ENCODE measurements at places on chromosomes 4 and X.

DNA sequence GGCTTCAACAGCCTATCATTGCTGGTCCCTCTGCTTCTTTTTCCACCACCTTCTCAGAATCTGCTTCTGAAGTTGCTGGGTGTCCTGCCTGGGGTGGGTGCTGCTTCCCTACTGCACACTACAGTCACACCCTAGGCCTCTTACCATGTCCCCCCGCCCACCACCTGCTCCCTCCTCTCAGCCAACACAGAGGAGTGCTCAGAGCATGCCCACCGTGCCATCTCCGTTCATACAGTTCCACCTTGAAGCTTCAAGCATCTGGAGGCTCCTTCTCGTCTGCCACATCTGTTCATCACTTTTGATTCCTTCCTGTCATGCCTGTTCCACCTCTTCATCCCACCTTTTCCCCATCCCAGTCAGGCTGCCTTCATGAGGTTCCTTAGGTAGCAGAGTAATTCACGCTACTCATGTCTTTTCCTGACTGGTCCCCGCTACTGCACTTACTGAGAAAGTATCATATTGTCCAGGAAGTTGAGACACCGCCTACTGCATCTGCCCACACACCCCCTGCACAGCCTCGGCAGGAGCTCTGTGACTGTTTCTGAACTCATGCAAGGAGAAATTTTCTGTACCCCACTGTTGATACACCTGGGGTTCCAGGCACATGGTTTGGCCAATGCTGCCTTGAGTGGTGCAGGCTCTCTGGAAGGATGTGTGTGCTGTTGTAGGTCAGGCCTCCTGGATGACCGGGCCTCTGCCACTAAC lies 39.5 kb downstream of the HADH start:
- DNase-seq: no peak

GRCh38 chrX:139179592-139179991 lies 350.9 kb upstream of the F9 start:
- DNase-seq: no peak

DNA sequence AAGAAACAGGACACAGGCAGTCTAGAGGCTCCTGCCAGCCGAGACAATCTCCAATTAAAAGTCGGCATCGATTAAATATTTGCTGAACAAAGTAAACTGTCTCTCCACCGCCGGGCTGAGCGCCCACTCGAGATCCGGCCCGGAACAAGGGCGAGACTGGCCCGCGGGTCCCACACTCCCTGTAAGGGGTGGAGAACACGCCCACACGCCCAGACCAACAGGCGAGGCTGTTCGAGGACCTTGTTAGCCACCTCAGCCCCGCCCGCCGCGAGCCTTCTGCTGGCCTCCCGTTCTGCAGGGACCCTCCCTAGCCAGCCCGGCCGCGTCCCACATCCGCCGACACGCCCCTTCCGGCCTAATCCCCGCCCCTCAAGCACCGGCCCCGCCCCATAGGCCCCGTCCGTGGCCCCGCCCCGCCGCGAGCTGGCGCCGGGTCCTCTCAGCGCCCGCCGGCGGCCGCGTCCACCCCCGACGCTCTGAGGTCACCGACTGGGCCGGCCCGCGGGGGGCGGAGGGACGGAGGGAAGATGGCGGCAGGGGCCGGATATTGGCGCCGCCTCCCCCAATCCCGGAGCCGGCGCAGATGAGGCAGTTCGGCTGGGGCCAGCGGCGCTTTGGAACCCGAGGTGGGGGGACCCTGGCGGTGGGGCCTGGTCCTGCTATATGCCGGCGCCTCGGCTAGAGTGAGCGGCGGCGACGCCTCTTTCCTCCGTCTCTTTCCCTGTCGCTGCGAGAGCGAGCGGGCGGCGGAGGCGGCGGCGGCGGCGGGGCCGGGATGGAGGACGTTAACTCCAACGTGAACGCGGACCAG lies at the start of gene SLAIN2:
Gene SLAIN2 (plus strand): TSS at position 565 of the 811 bp plus-strand sequence. CDS start 211 bp downstream, at position 776.
- peak; percentile 100 for DNase-seq

- DNase-seq: no peak
Measured at GRCh38 chr4:182023469-182023868, 219.7 kb upstream of the TENM3 start.

GRCh38 chr4:48138511-48138910 lies 4.5 kb upstream of the TXK start:
- no peak for DNase-seq

- DNase-seq: no peak
Measured at GRCh38 chr4:182655340-182655739, 261.8 kb downstream of the DCTD start.

- no peak for DNase-seq
Measured at GRCh38 chr4:94758700-94759399, 1.1 kb downstream of the BMPR1B start.

GRCh38 chr4:98908703-98909262 lies 20.1 kb downstream of the EIF4E start:
- DNase-seq: no peak

DNA sequence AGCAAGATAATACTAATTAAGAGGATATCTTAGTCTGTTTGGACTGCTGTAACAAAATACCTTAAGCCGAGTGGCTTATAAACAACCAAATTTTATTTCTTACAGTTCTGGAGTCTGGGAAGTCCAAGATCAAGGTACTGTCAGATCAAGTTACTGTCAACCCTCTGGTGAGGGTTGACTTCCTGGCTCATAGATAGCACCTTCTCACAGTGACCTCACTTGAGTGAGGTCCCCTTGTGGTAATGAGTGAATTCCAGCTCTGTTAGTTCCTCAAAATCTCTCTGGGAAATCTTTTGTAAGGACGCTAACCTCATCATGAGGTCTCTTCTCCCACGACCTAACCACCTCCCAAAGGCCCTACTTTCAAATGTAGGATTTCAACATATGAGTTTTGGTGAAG lies 36.9 kb upstream of the ADGRA3 start:
- DNase-seq: no peak

GRCh38 chrX:45479835-45480422 lies 279.3 kb upstream of the DIPK2B start:
- DNase-seq: no peak

DNA sequence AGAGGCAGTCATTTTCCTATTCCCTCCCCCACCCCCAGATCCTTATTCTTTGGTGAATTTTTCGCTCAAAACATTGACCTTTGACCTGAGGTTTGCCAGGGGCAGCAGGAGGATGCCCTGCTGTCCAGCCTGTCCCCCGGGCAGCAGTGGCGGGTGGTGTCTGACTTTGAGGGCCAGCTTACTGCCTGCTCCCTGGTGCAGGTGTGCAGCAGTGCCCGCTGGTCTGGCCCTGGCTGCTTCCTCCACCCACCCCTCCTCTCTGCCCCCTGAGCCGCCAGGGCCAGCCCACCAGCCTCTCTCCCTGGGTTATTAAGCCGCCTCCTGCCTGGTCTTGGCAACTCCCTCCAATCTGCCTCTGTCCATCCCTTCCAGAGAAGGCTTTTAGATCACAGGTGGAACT lies 40.8 kb upstream of the GRPEL1 start:
- DNase-seq: no peak

GRCh38 chrX:8377041-8377440 lies 87.6 kb upstream of the VCX3B start:
- DNase-seq: no peak

- no peak for DNase-seq
Measured at GRCh38 chrX:29434939-29435338, 780.4 kb upstream of the MAGEB2 start.

DNA sequence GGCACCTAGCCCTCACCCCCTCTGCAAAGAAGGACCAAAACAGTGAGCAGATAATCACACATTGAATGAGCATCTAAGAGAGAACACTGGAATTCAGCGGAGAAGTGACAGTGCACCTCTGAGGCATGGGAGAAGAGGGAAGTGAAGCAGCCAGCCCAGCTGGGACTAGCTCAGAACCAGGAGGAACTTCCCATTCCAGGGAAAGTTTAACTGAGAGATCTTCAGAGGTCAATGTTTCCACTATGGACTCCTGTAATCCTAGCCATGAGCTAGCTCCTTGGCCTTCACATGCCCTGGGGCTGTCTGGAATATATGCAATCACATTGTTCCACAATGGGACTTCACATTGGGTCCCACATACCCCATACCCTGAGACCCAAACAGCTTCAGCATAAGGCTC lies 24.4 kb downstream of the TLR6 start:
- DNase-seq: no peak

DNA sequence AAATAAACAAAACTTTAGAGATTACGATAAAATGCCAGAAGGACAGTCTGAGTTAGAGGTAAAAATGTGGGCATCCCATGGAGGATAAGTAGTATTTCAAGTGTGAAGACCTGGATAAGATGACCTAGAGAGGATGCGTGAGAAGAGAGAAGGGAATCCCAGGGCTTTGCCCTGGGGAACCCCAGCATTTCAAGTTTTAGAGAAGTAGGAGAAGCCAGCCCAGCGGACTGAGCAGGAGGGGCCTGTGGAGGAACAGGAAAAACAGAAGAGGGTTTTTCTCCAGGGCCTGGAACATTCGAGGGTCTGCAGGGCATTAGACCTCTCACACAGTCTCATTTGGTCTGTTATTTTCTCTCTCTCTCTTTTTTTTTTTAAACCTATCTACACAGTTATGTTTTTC lies 2.9 kb upstream of the CFP start:
- no peak for DNase-seq

- no peak for DNase-seq
Measured at GRCh38 chrX:153624196-153625091, 22.6 kb upstream of the DUSP9 start.

GRCh38 chr4:168498251-168498650 lies 1.4 kb downstream of the PALLD start:
- DNase-seq: no peak

DNA sequence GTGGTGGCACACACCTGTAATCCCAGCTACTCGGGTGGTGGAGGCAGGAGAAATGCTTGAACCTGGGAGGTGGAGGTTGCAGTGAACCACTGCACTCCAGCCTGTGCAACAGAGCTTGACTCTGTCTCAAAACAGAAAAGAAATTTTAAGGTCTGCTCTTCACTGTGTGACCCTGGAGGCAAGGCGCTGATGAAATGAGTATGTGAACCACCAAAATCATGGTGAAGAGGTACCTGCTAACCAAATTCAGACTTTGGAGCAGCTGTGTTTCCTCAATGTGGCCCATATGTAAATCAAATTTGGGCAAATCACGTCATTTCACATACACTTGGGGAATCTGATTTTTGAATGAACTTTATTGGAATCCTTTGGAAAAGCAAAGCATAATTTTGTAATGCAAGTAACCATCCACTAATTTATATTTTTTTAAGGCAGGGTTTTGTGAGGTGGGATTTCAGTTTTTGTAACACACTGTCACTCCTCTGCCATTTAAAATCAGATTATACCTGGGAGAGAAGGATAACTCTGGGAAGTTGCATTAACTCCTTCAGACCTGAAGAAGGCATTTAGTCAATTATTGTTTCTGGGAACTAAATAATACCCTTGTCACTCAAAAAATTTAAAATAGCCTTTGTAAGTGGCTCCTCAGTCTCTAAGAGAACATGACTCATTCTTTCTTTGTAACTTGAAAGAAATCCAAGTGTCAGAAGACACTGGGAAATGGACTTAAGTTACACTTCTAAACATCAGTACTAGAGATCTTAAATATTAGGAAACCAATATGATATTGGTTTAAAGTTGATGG lies 24.0 kb downstream of the DOCK11 start:
- DNase-seq: no peak
